ENCODE measurements at places on chromosomes 3 and 15.

- DNase-seq: no peak
Measured at GRCh38 chr3:24834442-24834841, 339.8 kb upstream of the THRB start.

DNA sequence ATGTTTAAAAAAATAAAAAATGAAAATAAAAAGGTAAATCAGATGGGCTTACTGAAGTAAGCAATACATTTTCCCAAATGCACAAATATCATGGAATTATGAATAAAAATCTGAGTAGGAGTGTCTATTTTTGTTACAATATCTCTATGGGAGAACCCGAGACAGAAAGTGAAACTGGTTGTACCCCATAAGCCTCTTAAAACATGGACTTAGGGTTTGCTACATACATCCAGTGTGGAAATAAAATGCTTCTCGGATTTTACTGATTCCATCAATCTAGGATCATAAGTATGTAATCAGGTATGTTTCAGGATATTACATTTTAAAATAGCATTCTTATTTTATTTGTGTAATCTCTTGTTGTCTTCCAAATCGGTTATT, 177.8 kb upstream of the CDIN1 start:
- no peak for DNase-seq

GRCh38 chr3:90069748-90070147, 962.3 kb downstream of the EPHA3 start:
- DNase-seq: no peak

- no peak for DNase-seq
Measured at GRCh38 chr3:80770106-80771074, 991.1 kb downstream of the GBE1 start.

- no peak for DNase-seq
Measured at GRCh38 chr15:73930790-73931281, 4.6 kb downstream of the LOXL1 start.

DNA sequence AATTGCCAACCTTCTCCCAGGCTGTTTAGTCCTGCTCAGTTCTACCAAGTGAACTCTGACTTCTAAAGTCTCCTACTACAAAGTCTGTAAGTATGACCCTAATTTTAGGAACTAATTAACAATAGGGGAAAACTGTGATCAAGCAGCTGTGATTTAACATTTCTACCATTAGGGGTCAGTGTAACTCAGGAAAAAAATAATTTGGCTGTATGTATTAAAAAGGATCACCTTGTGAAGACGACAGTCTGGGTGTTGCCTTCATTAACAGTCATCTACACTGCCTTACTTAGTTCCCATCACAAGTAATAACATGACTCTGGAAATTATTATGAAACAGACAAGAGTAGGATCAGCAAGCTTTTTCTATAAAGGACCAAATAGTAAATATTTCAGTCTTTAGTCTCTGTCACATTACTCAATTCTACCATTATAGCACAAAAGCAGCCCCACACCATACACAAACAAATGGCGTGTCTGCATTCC, 4.2 kb upstream of the NPHP3 start:
- DNase-seq: no peak

DNA sequence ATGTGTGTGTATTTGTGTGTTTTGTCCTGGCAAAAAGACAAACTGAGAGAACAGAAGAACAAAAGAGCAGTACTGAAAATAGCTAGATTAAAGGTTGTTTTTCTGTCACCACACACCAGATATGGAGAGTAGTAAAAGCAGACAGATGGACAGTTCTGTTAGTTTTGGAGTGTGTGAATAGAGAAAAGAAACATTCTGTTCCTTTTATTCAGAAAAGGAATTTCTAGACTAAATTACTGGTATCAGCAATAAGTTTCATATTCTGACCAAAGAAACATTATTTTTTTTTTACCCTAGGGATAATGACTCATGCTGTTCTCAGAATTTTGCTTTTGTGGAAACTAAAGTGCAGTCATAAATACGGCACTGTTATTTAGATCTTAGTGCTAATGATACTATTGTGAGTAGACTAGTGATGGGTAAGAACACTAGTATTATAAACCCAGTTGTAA, 32.9 kb downstream of the PIK3CA start:
- no peak for DNase-seq
